A549 treated with RU486 at 1 μM for 4 hours (cell line): ENCODE measurements at places on chromosomes 11 and 22. TPM values are rescaled to one million over a fixed set of nuclear protein-coding genes. Genes with fewer than 3 reads are reported as not detected.

Gene OR10A5
- not detected in 5 replicates for total RNA-seq

Gene PKP3
- total RNA-seq: 26.4 to 39.8 TPM (median 36.5 TPM) in 5 replicates

Gene ANO1
- total RNA-seq: 0.77 to 1.8 TPM (median 1.3 TPM) in 5 replicates

Gene A4GALT
- 11.8 to 16.0 TPM (median 14.4 TPM) in 5 replicates for total RNA-seq

Gene SLCO2B1
- total RNA-seq: 3.2 to 4.0 TPM (median 3.4 TPM) in 5 replicates

Gene CPT1A
- 34.6 to 42.8 TPM (median 39.2 TPM) in 5 replicates for total RNA-seq

Gene DEUP1
- not detected in 5 replicates for total RNA-seq

Gene KCNK4
- 0.21 TPM in 1 of 5 replicates, not detected in the others for total RNA-seq

Gene CEP126
- 3.1 to 4.6 TPM (median 3.4 TPM) in 5 replicates for total RNA-seq

Gene KCNQ1OT1
- 0.01 to 0.06 TPM (median 0.04 TPM) in 5 replicates for total RNA-seq

Gene RAG1
- total RNA-seq: 0.21 to 0.30 TPM (median 0.26 TPM) in 5 replicates

Gene CWF19L2
- 2.9 to 5.2 TPM (median 4.5 TPM) in 5 replicates for total RNA-seq

Gene CLCF1
- total RNA-seq: 40.0 to 52.6 TPM (median 45.1 TPM) in 5 replicates

Gene C11orf16
- not detected in 5 replicates for total RNA-seq

Gene CCDC116
- total RNA-seq: 0.06 to 0.12 TPM (median 0.10 TPM) in 3 of 5 replicates, not detected in the others
